GM06990 (cell line): ENCODE measurements at places on chromosomes 6 and 20.

GRCh38 chr6:1535295-1535694, 74.4 kb upstream of the FOXC1 start:
- no peak for DNase-seq

DNA sequence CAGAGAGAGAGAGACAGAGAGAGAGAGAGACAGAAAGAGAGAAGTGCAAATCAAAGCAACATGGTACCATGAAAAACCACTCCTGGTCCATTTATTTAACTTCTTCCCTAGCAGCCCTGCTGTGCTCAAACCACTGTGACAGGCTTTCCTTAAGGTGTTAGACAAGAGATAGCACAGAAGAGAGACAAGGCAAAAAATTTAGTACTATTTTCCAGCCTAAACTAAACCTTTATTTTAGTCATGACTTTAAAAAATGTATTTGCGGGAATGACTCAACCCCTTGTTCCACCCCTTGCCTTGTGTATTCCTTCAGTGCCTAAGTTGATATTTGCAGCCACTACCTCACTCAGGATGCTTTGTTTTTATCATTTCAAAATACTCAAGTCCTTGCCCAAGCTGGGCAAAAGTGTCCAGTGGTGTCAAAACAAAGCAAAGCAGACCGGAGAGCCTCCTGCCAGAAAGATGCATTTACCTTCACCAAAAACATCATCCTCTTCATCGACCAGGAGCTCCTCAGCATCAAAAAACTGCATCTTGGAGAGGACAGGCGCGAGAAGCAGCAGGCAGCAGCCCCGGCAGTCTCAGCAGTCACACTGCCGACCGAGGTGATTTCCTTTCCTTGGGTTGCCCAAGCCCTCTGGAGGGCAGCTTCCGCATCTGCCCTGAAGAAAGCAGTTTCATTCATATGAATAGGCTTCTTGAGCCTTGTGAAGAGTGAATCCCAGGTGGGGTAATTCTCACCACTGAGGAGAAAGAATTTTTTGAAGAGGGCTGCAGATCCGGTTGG, at the start of gene RIPOR2:
RIPOR2 (minus strand) TSS at position 595 of the 787 bp plus-strand sequence; CDS start at position 533, 62 bp downstream.
- DNase-seq = peak; percentile 58

- no peak for DNase-seq
Observed at GRCh38 chr6:33116841-33117711, 41.3 kb downstream of the HLA-DPB1 start.

GRCh38 chr6:138966870-138967269, 21.2 kb downstream of the REPS1 start:
- DNase-seq = no peak

GRCh38 chr6:71181565-71181964, 107.0 kb upstream of the OGFRL1 start:
- no peak for DNase-seq
